ENCODE measurements at places on chromosomes 13 and 19.

GRCh38 chr13:48319531-48320398 lies 16.2 kb downstream of the RB1 start:
- no peak for DNase-seq

GRCh38 chr19:17155251-17155650 lies 59.9 kb upstream of the USE1 start:
- no peak for DNase-seq

- DNase-seq: no peak
Observed at GRCh38 chr19:18869781-18870530, 26.0 kb downstream of the CERS1 start.

DNA sequence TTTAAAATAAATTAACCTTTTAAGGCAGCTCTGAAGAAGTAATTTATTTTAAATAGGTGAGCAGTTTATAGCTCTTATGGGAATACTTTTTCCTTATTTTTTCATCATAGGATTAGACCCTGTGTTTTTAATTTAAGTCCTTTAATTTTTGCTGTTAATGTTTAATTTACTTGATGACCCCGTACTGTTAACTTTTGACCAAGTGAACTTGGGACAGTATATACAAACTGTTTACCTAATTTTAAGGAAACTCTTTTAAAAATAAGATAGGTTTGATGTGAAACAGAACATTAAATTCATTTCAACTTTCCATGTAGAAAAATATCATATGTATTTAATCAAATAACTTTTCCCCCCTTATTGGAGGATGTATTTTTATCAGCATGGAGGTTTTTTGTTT lies 74.4 kb downstream of the KCNRG start:
- DNase-seq: no peak

- no peak for DNase-seq
Observed at GRCh38 chr19:44757735-44758505, 9.4 kb downstream of the BCL3 start.

DNA sequence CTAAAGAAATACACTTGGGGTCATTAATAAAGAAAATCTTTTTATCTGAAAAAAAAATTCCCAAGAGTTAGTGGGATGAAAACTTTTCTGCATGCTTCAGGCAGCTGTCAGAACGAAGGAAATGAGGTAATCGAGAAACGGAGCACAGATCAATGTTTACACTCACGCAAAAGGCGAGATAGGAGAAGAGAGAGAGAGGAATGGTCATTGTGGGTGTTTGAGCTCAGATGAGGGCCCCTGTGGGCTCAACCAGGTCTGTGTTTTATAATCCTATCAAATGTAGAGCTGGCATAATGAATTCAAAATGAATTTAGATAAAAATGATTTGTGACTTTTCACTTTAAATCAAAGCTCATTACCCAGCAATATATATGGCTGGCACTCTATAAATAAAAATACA lies 6.3 kb upstream of the RXFP2 start:
- DNase-seq: no peak

DNA sequence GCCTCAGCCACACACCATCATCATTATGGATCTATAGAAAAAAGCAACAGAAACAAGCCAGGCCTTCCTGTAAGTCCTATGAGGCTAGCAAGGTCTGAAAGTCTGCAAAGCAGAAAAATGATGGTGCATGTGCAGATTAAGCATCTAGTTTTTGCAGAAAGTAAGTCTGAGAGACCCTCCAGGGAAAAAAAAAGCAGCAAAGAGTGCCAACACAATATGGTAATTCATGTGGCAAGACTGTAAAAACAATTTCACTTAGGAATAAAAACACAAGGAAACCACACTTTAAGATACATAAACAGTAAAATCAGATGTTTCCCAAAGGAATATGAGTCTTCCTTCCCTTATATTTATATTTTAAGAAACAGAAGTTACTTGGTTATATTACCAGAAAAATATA lies 112.3 kb upstream of the FBXL3 start:
- no peak for DNase-seq

DNA sequence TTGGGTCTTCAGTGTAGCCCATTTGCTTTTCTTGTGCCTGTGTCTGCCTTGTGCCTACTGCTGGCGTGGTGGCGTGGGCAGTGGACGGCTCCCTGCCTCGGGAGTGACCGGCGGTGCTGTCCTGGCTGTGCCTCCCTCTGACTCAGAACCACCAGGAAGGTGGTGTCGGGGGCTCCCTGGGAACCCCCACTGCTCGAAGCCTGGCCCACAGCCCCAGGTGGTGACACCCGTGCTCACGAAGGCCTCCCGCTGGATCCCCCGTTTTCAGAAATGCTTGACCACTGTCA lies 5.1 kb upstream of the AMH start:
- no peak for DNase-seq

DNA sequence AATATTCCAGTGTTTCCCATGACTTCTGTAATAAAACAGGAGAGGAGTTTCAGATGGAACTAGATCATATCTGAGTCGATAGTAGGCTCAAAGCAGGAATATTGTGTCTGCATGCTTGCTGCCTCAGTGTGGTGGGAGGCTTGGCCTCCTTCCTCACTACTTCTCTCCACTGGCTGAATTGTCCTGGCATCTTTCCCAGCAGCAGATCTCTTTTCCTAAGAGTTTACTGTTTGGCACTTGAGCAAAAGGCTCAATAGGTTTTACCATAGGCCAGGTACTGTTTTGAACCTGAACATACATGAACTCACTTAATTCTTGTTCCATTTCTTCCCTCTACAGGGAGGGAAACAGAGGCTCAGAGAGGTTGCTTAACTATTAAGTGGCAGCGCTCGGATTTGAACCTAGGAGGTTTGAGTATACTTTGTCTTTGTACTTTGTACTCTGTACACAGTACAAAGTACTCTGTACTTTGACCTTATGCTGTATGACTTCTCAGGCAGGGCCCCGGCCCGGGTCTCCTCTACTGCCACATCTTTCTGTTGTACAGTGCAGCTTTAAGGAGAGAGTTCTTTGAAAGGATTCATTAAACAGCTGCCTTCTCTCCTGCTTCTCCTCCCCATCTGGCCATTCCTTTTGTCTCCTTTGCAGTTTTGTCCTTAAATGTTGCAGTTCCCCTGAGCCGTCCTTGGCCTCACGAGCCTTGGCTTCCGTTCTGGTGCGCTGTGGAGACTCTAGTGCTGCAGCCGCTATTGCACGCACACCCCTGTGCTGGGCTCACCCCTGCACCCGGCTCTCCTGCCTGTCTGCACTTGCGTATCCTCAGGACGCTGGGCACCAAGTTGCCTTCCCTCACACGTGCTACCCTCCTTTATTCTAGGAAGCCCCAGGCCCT lies 8.1 kb downstream of the B3GLCT start:
- DNase-seq: no peak

DNA sequence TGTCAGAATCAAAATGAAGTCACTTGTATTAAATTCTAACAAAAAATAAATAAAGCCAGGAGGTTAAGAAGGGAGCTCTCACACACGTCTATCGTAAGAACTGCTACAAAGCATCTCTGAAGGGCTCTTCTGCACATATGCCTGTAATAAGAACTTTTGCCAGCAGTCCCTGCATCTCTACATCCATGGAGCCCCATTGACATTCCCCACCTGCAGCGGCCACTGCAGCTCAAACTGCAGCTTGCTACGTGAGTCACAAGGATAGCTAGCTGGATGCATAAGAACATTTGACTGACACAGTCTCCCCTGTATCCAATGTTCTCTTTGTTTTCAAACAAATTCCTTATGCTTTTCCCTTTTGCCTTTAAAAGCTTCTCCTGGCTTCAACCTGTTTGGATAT lies 68.3 kb downstream of the DNAJC3 start:
- DNase-seq: no peak

DNA sequence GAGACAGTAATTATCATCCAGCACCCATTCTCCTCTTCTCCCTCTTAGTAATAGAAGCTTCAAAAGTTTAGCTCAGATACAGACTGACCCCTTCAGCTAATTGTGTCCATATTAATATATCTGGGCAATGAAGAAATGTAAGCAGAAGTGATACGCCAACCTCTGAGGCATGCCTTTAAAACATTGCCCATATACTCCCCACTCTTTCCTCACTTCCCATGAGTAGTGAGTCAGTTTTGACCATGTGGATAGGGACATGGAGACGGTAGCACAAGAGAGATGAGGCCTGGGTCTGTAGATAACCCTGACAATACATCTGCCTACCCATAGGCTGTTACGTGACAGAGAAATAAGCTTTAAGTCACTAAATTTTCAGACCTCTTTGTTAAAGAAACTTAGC lies 147.6 kb downstream of the KCTD12 start:
- no peak for DNase-seq

- DNase-seq: no peak
Observed at GRCh38 chr19:1459479-1459878, 9.6 kb downstream of the APC2 start.

GRCh38 chr19:49927526-49928264 lies 1.3 kb upstream of the ATF5 start:
- DNase-seq: no peak

DNA sequence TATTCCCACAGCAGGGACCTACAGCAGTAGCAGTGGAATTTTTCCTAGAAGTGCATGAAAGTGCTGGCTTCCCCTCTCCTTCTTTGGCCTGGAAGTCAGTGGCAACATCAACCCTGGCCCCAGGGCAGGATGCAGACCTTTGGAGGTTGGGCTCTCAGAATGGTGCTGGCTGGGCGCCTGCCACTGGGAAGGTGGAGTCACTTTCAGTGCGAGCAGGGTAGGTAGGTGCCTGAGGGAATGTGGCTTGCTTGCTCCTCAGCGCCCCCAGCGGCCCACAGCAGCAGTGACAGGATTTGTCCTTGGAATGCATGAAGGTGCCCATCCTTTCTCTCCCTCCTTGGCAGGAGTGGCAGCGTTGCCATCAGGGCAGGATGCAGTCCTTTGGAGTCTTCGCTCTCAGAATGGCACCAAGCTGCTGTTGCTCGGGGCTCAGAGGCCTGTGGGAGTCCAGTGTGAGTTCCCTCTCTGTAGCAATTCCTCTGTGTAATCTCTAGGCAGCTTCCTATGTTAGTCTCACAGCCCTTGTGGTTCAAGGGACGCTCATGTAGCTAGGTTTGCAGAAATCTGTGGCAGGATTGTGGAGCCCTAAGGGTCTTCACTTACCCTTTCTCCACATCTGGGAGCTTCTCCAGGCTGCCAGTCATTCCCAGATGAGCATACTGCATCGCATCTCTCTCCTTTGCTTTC lies 354.4 kb upstream of the DACH1 start:
- no peak for DNase-seq

- no peak for DNase-seq
Observed at GRCh38 chr13:23898101-23898500, 799 bp upstream of the C1QTNF9B start.

DNA sequence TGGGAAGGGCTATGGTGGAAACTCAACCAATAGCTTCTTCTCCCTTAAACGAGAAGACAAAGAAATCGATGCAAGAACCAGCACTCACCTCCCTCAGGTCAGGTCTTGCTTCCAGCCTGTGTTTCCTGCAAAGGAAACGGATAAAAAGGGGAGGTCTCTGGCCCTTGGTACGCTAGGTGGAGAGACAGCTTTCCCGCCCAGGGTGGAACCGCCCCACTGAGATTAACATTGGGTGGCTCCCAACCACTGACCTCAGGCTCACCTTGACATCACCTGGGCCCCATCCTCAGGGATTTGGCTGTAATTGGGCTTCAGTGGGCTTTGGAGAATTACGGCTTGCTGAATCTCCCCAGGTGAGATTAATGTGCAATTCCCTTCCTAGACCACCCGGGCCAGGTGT lies at the start of gene NLRP7:
Gene NLRP7 (minus strand): TSS at position 150 of the 400 bp plus-strand sequence.
- DNase-seq: no peak

- no peak for DNase-seq
Observed at GRCh38 chr13:35136585-35136984, 194.5 kb downstream of the NBEA start.

GRCh38 chr13:75687150-75687763 lies 51.1 kb downstream of the LMO7 start:
- DNase-seq: no peak

GRCh38 chr13:74625541-74625940 lies 491.3 kb upstream of the KLF12 start:
- no peak for DNase-seq

DNA sequence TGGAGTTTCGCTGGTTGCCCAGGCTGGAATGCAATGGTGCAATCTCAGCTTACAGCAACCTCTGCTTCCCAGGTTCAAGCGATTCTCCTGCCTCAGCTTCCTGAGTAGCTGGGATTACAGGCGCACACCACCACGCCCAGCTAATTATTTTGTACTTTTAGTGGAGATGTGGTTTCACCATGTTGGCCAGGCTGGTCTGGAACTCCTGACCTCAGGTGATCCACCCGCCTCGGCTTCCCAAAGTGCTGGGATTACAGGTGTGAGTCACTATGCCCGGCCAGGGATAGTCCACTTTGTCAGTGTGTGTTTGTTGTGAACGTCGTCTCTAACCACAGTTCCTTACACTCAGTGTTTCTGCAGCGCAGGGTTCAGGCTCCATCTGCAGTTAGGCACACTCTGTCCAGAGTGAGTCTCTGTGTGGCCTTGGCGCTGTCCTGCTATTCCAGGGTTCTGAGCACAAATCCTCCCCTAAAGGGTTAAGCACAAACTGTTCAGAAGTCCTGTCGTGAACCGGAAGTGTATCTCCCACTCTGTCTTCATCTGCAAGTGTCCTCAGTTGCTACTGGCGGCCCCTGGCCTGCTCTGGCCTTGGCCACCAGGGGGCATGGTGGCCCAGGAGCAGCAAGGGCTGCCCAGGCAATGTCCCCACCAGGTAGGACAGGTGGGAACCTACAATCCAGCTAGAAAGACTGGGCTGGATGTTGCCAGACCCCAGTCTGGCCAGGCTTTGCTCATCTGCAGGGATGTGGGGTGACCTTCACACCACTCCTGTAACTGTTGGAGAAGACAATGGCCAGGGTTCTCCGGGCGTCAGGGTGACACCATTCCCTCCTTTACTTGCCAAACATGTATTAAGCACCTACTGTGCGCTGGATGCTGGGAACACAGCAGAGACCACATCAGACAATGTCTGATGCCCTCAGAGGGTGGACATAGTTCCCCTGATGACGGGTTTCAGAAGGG lies 38.8 kb upstream of the GATAD2A start:
- no peak for DNase-seq

- no peak for DNase-seq
Observed at GRCh38 chr13:61170856-61171255, 244.8 kb downstream of the PCDH20 start.

GRCh38 chr13:73973156-73973555 lies 161.0 kb downstream of the KLF12 start:
- no peak for DNase-seq

GRCh38 chr13:99737481-99738245 lies 233.9 kb downstream of the ZIC5 start:
- no peak for DNase-seq

DNA sequence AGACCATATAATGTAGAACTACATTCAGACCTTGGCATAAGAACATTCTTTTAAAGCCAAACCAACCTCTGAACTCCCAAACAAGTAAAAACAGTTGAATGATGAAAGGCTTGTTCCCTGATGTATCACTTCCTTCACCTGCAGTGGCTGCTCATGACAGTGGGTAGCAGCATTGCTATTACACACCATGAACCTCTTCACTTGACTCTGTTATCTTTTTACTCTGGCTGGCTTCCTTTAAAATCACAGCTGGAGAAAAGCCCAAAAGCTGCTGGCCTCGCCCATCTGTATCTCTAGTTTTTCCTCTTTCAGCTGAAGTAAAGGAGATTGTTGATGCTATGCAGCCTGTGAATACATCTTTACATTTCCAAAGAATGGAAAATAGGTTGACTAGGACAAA lies 22.6 kb downstream of the THSD1 start:
- no peak for DNase-seq
